Epithelial cell of proximal tubule (primary cell): ENCODE measurements at places on chromosomes 11 and 22. TPM values are rescaled to one million over a fixed set of nuclear protein-coding genes. Genes with fewer than 3 reads are reported as not detected.

Gene SPECC1L
- 22.7 and 24.3 TPM in 2 replicates for total RNA-seq

Gene FOSL1
- total RNA-seq = 143 and 172 TPM in 2 replicates

Gene GPR83
- total RNA-seq = 0.07 and 0.12 TPM in 2 replicates

Gene GLYAT
- total RNA-seq = not detected in 2 replicates

Gene RHOD
- 51.4 and 86.8 TPM in 2 replicates for total RNA-seq

Gene OR52E8
- total RNA-seq = not detected in 2 replicates

Gene GLYATL2
- total RNA-seq = 0.35 and 0.51 TPM in 2 replicates

Gene ATG2A
- total RNA-seq = 22.4 and 25.8 TPM in 2 replicates
